ENCODE measurements at places on chromosomes 7 and 10.
A peak's percentile ranks its signal among the peaks of the same experiment; 100 is the strongest.

- no peak for DNase-seq
These were observed 18.4 kb downstream of the GNA12 start for GRCh38 chr7:2825559-2826227.

DNA sequence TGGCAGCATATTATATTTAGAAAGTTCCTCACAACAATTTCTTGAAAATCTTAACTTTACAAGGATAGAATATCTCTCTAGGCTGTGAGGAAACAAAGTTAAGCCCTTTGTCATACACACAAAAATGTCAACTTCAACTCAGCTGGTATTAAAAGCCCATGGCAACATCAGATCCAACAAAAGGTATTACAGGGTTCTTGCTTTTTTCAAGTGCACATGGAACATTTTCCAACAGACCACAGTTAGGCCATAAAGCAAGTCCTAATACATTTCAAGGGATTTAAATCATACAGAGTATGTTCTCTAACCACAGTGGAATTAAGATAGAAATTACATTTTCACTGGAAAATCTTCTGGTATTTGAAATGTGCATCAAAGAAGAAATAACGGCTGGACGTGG lies 71.9 kb upstream of the OIT3 start:
- no peak for DNase-seq

DNA sequence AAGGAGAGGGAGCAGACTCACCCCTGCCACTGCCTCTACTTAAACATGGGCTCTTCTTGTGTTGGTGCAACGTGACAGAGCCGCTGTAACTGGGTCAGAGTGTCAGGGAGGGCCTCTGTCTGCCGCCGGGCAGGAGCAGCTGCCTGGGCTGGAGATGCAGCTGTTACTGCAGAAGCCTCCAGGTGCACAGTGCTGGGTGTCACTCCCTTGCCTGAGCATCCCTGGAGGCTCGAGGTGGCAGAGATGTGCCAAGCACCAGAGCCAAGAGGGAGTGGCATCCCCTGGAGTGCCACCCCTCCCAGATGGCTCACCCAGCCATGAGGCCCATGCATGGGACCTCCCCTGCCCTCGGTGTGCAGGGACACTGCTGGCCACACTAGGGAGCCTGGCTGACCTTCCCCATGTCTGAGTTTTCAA lies 145.7 kb downstream of the PRPF18 start:
- DNase-seq = no peak

- no peak for DNase-seq
These were observed 23.3 kb downstream of the ADAP1 start for GRCh38 chr7:930975-931758.

DNA sequence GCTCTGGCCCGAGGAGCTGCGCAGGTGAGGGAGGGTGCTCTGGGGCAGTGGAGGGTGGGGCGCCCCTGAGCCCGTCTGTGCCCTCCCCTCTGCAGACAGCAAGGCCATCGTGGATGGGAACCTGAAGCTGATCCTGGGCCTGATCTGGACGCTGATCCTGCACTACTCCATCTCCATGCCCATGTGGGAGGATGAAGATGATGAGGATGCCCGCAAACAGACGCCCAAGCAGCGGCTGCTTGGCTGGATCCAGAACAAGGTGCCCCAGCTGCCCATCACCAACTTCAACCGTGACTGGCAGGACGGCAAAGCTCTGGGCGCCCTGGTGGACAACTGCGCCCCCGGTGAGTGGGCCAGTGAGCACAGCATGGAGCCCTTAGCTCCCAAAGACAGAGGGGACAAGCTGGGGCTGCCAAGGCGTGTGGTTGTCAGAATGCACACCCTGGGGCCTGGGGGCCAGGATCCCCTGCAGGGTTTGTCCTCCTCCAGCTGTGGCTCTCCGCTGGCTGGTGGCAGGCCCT lies 5.1 kb downstream of the FLNC start:
- no peak for DNase-seq

- no peak for DNase-seq
These were observed 91.6 kb upstream of the ODAD2 start for GRCh38 chr10:28090506-28090905.

GRCh38 chr10:7311218-7311849 lies 99.5 kb downstream of the SFMBT2 start:
- DNase-seq = no peak

DNA sequence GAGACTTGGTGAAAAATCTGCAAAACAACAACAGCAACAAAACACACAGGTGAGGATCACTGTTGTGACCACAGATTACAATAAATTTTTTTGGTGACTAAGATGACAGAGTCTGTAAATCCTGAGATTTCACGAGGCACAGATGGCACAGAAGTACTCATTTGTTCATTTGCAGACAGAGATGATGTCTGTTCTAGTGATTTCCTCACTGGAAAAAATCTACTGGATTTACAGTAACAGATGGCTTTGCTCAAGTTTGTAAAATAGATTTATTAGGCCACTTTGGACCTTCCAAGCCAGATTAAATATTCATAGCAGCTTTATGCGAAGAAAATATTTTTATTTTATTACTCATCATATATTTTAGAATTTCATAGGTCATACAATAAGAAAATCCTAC lies 113.5 kb upstream of the IL6 start:
- no peak for DNase-seq

DNA sequence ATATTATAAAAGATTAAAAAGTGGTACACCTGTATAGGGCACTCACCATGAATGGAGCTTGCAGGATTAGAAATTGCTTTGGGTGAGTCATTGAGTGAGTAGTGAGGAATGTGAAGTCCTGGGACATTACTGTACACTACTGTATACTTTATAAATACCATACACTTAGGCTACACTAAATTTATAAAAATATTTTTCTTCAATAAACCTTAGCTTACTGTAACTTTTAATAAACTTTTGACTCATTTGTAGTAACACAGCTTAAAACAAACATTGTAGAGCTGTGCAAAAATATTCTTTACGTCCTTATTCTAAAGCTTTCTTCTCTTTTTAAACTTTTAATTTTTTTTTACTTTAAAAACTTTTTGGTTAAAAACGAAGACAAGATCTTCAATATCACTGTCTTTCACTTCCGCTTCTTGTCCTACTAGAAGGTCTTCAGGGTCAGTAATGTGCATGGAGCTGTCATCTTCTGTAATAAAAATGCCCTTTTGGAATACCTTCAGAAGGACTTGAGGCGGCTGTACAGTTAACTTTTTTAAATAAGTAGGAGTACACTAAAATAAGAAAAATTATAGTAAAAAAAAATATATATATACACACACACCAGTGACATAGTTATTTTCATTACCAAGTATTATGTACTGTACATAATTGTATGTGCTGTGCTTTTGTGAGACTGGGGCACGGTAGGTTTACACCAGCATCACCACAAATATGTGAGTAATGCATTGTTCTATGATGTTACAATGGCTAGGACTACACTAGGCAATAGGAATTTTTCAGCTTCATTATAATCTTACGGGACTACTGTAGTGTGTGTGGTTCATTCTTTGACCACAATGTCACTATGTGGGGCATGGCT lies 3.5 kb downstream of the STK31 start:
- DNase-seq = peak; percentile 6

DNA sequence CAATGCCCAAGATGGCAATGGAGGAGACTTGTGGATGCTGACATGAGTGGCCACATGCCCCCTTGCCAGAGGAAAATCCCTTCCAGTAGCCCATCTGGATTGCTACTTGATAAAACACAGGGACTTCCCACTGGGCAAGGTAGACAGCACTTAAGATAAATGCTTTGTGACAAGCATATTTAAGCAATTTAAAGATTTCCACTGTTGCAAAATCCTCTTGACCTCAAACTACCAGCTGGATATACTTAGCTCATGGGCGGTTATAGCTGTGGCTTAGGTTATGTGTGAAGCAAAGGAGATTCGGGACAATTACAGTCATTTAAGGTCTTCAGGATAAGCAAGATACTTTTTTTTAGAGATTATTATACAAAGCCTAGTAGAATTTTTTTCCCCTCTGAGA lies 238.1 kb downstream of the BMPER start:
- no peak for DNase-seq

- no peak for DNase-seq
These were observed 744 bp upstream of the EBF3 start for GRCh38 chr10:129964611-129965424.
